Stimulated activated CD4-positive, alpha-beta T cell treated with anti-CD3 and anti-CD28 coated beads, Interleukin-12 subunit alpha, Interleukin-12 subunit beta, amount 100 ng/mL, for 4 hours (primary cell): ENCODE measurements at places on chromosomes 3 and 15.

- no peak for DNase-seq
Observed at GRCh38 chr3:169666076-169666375, 2.5 kb upstream of the MECOM start.

- no peak for DNase-seq
Observed at GRCh38 chr3:156576651-156577348, 21.9 kb upstream of the SSR3 start.

- no peak for DNase-seq
Observed at GRCh38 chr15:59437142-59437816, 707 bp upstream of the FAM81A start.

DNA sequence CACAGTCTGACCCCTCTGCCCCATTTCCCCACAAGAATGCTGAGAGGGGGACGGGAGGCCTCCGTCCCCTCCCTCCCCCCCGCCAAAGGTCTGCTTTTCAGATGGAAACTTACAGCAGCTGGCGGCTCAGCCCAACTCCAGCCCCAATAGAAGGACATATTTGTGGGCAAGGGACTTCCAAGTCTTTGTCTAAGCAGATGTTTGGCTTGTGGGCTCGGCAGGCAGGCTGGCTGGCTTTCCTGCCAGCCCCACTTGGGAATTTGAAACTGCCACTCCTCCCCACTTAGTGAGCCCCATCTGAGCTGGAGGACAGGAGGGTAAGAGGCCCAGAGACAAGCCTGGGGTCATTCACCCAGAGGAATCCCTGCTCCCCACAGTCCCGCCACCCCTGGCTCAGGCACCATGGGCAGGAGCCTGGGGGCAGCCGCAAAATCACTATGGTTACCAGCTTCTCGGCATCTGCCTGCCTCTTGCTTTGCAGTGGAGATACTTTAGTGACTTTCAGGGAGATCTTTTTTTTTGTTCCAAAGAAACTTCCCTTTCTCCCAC, 53.6 kb downstream of the LMCD1 start:
- DNase-seq = no peak

DNA sequence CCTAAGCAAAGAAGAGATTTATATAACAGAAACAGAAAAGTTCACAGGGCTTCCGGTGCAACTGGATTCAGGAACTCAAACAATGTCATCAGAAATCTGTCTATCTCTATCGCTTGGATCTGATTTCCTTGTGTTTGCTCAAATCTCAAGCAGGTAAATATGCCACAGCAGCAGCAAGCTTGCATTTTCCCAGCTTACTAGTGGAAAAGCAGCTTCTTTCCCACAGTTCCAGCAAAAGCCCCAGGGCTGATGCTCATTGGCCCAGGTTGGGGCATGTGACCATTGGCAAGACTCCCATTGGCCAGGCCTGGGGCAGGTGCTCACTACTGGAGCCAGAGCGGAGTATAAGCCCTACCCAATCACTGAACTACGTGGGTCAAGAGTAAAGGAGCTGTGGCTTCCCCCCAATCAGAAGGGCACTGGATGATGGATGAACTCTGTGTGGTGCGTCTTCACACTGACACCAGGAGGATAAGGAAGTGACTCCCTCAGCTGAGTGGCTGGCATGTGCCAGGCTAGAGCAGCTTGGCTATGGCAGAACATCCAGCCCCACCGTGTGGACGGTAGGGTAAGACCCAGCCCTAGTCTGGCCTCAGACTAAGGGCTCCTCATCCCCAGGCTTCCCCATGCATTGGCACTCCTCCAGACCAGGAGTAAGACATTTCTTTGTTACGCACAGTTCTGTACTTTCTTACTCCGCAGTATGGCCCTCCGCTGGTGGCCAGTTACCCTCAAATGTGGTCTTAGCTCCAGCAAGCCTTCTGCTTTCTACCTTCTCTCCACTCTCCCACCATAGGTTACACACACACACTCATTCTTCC, 13.1 kb upstream of the VIPR1 start:
- no peak for DNase-seq

DNA sequence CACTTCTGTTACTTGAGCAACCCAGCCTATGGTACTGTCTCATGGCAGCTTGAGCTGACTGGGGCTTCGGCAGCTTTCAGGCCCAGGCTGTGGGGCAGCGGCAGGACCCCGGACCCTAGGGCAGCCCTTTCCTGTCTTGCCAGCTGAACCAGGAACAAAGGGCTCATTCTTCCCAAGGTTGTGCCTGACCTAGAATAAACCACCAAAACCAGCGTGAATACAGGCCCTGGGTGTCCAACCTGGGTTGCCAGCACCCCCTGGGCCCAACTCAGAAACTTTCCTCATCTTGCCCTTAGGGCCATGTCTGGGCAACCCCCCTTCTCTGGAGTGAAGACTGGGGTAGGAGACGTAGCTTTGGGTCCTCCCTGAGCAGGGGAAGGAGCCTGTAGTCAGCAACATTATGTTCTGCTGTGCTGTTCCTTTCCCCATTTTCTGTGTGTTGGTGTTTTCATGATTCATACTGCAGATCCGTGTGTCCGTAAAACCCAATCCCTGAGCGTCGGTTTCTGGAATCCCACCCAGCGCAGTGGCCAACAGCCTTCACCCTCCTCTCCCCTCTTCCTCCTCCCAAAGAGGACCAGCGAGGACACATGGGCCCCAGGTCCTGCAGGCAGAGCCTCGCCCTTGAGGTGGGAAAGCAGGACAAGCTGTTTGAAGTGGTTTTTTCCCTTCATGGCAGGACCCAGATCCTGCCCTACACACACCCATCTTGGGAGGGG, 33.5 kb downstream of the TKT start:
- DNase-seq = no peak

DNA sequence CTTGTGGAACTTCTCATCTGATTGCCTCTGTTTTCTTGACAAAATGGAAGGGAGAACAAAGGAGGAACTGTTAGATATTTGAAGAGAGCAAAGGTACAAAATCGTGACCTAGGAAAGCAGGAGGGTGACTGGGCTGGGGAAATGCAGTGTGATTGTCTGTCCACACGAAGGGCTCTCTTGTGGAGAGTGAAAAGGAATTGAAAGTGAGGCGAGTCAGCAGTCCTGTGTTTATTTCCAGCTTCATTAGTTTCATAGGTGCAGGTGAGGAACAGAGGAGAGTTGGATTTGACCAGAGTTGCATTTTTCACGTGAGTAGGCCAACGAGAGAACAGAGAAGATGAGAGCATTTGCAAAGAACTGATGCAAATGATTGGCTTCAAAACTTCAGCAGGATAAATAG, 336.4 kb upstream of the SATB1 start:
- no peak for DNase-seq

DNA sequence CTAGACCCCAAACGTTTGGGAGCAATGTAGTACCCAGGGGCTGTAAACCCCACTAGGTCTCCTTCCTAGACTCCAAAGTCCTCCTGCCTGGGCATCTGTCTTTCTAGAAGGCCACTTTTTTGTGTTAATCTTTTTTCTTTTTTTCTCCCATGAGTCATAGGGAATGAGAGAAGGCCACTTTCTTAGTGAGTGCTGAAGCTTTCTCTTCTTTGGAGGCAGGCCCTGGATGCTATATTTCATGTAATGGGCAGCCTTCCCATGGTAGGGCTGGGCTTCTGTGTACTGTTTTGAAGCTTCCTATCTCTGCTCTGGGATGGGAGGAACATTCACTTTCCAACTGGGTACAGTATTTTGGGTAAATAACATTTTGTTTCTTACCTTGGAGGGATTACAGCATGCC, 15.2 kb upstream of the RTP2 start:
- DNase-seq = no peak

DNA sequence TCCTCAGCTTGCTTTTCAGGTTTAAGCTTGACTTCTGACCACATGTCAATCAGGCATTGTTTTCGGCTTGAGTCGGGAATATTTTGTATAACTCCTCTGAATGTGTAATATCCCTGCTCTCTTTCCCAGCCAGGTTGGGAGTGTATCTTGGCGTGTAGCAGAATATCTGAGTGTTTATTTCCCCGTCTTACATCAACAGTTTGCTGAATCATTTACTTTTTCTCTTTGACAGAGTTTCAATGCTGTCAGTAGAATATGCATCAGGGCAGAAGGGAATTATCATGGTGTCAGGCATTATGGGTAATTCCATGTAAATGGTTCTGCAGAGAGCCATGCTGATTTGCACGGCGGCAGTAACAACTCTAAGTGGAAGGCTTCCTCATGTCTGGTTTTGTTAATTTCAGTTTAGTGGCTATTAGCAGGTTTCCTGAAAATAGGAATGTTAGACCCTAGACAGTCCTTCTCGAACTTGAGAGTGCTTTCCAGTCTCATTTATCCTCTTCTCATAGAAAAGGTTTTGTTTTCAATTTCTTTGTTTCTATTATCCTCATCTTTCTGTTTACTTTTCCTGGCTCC, 566.3 kb downstream of the AGBL1 start:
- DNase-seq = no peak

GRCh38 chr15:73264881-73265280, 103.9 kb downstream of the HCN4 start:
- no peak for DNase-seq

- no peak for DNase-seq
Observed at GRCh38 chr15:52011711-52012144, 7.3 kb upstream of the MAPK6 start.

DNA sequence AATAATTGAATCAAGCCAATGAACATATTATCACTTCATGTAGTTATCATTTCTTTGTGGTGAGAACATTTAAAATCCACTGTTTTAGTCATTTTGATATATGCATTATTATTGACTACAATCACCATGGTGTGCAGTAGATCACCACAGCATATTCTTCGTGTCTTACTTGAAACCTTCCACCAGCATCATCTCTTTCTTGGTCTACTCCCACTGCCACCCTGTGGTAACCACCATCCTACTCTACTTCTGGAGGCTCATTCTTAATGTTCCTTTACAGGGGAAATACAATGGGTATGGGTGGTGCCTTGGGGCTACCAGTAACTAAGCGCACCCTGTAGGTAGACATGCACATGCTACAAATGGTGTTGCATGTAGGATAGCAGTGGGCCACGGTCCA, 25.4 kb downstream of the PXK start:
- DNase-seq = no peak

DNA sequence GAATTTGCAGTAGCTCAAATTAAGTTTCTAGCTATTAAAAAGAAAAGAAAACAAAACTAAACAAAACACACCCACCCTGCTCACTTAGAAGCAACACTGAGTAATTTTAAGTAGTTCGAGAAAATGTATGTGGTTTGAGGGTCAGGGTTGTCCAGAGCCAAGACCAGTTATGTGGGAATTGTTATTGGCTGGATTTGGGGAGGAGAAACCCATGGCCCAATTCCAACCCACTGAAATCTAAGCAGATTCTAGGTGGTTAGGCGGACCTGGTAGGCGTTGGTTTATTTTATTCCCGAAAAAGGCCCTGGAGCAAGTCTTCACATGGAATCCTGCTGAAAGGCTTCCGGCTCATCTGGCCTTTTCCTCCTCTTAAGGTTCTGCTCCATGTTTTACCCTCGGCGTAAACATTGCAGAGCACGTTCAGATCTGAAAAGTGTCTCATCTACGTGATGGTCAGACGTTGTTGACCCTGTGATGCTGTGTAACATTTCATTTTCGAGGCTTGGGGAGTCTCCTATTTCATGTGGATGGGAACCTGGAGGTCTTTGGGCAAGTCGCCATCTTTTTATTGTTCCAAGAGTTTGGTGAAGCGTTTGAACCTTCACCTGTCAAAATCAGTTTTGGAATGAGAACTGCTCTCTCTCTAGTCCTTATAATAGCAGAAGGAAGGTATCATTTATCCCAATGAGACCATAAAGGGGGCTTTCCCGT, 64.0 kb downstream of the FLNB start:
- no peak for DNase-seq

GRCh38 chr3:120147072-120147871, 53.0 kb upstream of the GSK3B start:
- DNase-seq = peak; percentile 23

GRCh38 chr3:134998855-134999254, 203.8 kb downstream of the EPHB1 start:
- no peak for DNase-seq

DNA sequence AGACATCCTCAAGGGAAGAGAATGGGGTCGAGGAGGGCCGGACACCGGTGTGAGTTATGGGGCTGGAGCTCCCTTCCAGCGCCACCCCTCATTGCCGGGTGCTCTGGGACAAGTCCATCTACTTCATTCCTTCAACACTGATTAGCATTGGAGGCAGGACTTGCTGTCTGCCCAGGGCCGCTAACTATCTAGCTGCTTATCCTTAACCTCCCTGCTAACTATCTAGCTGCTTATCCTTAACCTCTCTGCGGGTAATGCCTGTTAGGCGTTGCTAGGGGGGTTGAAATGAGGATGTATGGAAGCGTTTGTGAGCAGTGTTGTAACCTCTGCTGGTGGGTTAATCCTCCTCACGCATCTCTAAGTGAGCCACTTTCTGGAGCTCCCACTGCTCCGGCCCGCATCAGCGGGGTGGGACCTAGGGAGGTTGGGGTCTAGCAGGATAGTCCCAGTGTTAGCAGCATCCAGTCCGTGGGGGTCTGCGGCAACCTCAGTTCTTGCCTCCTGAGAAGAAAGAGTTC, 10.9 kb upstream of the CHAC1 start:
- DNase-seq = no peak

DNA sequence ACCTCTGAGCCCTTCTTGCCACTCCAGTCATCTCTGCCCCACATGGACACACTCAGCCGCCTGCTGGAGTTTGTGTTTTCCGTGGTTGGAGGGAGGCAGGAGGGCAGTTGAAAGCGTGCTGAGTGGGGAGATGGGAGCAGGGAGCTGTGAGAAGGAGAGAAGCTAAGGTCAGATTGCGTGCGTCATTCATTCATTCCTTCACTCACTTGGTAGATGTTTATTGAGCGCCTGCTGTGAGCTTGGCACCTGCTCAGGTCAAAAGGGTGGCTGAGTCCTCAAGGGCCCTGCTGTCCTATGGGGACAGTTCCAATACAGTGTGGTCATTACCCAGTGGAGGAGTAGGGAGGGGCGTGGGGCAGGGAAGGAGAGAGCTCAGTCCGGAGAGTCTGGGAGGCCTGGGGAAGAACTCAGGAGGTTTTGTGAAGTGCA, 23.5 kb downstream of the LIMD1 start:
- no peak for DNase-seq

GRCh38 chr15:100602823-100603393, 519 bp downstream of the ASB7 start:
- no peak for DNase-seq

DNA sequence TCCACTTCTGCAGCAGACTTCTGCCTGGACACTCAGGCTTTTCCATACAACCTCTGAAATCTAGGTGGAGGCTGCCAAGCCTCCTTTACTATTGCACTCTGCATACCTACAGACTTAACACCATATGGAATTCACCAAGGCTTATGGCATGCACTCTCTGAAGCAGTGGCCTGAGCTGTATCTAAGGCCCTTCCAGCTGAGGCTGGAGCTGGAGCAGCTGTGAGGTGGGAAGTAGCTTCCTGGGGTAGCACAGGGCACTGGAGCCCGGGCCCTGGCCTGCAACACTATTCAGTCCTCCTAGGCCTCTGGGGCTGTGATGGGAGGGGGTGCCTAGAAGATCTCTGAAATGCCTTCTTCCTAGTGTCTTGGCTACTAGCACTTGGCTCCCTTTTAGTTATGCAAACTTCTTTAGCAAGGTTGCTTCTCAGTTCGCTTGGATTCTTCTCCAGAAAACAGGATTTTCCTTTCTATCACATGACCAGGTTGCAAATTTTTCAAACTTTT, 186.6 kb upstream of the RORA start:
- DNase-seq = no peak

- no peak for DNase-seq
Observed at GRCh38 chr3:12904951-12905315, 63.6 kb upstream of the RPL32 start.

GRCh38 chr3:156563900-156564682, 9.2 kb upstream of the SSR3 start:
- no peak for DNase-seq
